ENCODE measurements at places on chromosomes 4 and X. TPM values are rescaled to one million over a fixed set of nuclear protein-coding genes. Genes with fewer than 3 reads are reported as not detected.

The FHL1 gene
- 8.5 TPM for total RNA-seq

- no peak for DNase-seq
Observed at GRCh38 chr4:48694824-48695223, 85.3 kb downstream of the FRYL start.

The ZXDA gene
- total RNA-seq = 3.6 TPM

GRCh38 chr4:188400451-188400850, 261.2 kb downstream of the TRIML1 start:
- no peak for DNase-seq

- DNase-seq = no peak
Observed at GRCh38 chr4:110058677-110059076, 139.7 kb downstream of the ELOVL6 start.

DNA sequence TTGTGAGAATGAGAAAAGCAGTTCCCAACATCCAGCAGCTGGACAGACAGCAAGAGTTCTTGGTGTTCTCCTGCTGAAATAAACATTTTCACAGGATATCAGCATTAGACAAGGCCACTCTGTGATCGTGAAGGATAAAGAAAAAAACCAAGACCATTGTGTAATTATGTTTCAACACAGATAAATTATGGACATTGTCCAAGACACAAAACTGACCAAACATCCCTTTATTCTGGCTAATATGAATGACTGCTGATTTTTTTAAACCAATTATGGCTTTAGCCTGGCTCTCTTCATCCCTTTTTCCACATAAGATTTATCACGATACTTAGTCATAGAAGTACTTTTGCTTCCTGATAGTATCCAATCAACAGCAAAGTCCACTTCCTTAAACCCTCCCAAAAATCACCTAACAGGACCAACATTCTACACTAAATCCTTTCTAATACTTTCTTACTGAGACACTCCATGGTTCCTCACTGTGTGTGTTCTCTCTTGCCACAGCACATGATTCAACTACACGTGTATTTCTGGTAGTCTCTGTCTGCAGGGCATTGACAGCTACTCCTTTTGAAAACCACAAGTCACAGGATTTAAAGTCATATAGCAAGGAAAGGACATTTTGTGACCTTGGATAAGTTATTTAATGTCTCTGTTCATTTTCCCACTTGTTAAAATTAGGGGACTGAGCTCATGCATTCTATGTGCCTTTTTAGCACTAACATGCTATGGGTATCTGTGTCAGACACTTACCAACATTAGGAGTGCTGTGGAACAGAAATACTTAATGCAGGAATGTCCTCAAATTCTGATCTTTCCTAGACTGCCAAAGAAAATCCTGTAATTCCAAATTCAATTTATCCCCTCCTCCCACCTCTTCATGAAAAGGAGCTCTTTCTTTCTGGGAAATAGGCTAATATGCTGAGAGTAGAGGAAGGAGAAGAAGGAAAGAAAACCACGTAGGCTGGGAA, 137.2 kb upstream of the PGRMC2 start:
- no peak for DNase-seq

DNA sequence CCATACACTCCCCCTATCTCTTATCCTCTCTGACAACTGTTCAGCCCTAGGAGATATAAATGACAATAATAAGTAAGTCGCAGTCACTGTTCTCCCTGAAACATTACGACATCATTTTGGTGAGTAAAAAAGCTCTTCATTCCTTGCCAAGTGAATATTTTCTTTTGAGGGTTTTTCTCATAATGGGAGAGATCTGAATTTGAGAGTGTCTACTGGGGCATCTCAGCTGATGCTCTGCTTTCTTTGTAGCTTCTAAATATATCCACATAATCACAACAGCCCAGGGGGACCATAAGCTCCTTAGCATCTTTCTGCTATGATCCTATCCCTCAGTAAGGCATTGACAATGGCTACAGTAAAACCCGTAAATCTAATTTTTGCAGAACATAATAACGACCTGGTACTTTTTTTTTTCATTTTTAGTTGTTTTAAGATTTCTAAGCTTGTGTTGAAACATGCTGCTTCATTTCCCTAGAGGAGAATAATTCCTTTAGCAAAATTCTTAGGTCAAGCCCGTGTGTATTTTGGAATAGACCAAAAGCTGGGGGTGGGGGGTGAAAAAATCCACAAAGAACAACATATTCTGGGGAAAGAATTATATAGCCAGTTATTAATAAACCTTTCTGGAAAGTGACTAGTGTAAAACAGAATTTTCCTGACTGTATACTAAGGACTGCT, 78.1 kb upstream of the GPM6B start:
- no peak for DNase-seq

DNA sequence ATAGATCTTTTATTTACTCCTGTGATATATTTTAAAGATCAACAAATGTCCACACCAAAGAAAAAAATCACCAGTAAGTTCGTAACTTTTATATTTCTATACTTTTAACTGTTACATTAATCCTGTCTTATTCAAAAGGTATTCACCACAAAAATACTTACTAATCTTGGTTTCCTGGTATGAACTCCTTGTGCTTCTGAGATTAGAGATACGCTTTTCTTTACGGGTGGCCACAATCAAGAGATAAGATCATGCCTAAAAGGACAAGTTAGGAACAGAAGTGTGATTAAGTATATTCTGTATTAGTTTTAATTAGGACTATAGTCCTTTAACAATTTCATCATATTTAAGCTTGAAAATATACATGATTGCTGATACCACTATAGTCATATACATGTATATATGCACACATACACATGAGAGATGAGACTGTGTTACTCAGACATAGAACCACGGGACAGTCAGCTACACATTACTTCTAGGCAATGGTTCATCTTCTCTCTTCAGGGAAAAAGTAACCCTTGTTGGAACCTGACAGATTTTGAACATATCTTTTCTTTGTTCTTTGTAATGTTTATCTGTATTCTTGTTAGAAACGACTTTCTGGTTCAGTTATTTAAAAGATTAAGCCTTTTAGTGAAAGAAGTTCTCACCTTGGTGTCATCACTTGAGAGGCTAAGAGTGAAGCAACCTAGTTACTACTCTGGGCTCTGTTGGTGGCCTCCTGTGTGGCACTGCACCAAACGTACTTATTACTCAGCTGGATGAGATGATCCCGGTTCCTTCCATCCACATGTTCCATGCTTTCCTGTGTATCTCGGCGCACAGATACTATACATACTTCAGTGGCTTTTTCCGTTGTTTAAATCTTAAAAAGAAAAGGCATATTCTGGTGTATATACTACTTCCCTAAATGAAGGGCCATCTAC, 146.1 kb downstream of the CBR4 start:
- DNase-seq = no peak

GRCh38 chrX:129000797-129001196, 522.5 kb downstream of the SMARCA1 start:
- no peak for DNase-seq

DNA sequence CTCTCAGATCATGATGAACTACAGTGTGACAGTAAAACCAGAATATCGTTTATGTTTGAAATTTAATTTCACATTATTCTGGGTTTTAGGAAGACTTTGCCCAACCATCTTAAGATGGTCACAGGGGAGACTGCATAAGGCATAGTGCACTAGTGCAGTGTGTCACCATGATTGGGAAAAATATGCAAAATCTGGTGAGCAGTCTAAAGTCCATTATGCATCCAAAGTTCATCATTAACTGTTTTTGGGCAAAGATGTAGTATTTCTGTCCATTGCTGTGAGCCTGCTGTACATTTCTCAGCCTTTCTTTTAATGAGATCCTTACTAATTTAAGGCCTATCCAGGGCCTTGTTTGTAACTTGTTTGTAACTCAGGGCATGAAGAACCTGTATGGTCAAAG, 11.3 kb upstream of the MFAP3L start:
- no peak for DNase-seq

The GPM6B gene
- total RNA-seq = not detected

- no peak for DNase-seq
Observed at GRCh38 chr4:89653012-89653411, 183.9 kb downstream of the SNCA start.

The PAGE1 gene
- not detected for total RNA-seq

DNA sequence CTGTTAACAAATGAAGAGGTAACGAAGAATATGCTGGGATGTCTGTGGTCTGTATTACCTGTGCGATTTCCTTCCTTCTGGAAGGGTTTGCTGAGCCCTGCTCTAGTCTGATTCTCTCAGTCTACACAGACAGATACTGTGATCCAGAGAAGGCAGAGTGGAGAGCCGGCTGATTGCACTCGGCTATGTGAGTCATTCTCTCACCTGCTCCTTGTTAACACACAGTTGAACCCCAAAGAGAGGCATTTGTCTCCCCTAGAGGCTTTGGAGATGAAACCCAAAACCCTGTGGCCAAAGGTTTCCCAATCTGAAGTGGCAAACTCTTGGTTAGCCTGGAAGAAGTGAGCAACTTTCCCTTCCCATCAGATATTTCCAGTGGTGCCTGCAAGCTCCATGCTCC, 78.1 kb upstream of the GPC4 start:
- DNase-seq = no peak

The GSTCD gene
- total RNA-seq = 20.9 TPM

GRCh38 chr4:95386410-95386809, 162.4 kb downstream of the UNC5C start:
- no peak for DNase-seq

- DNase-seq = no peak
Observed at GRCh38 chr4:36676139-36677050, 395.0 kb downstream of the DTHD1 start.

GRCh38 chr4:26462874-26463273, 27.4 kb downstream of the CCKAR start:
- DNase-seq = no peak

The EFNB1 gene
- total RNA-seq = 8.0 TPM

The ATOH1 gene
- total RNA-seq = not detected

DNA sequence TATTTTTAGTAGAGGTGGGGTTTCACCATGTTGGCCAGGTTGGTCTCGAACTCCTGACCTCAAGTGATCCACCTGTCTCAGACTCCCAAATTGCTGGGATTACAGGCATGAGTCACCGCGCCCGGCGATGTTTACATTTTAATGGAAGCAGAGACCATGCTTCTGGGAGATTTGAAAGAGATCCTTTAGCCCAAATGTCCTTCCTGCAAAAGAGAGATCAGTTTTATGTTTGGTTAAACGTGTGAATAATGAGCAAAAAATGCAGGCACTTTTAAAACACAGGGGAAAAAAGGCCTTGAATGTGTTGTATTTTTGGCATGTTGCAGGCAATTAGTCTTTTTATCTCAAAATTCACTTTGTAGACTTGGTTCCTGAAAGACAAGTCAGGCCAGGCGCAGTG, 95.8 kb upstream of the ELOVL6 start:
- no peak for DNase-seq

The MTCP1 gene
- total RNA-seq = 12.7 TPM

Data from activated T-helper 1 cell treated with anti-CD3 and anti-CD28 coated beads, Interleukin-12 subunit alpha, Interleukin-12 subunit beta, Interleukin-2, Interleukin-4 antibody, amounts not matched to agents 30 ng/mL and 10 ng/mL and 1 ng/mL, durations not matched to agents 14 hours and 24 hours and 36 hours (primary cell).